ENCODE measurements at places on chromosomes 3 and 15.

DNA sequence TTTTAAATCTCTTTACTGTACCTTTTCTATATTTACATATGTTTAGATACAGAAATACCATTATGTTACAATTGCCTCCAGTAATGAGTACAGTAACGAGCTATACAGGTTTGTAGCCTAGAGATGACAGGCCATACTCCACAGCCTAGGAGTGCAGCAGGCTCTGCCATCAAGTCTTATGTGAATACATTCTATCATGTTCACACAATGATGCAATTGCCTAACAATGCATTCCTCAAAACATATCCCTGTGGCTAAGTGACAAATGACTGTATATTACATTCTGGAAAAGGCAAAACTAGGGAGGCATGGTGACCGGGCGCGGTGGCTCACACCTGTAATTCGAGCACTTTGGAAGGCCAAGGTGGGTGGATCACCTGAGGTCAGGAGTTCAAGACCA is 192.4 kb upstream of the IGF1R start:
- no peak for DNase-seq

- no peak for DNase-seq
Observed at GRCh38 chr3:38738630-38739395, 77.2 kb downstream of the SCN10A start.

DNA sequence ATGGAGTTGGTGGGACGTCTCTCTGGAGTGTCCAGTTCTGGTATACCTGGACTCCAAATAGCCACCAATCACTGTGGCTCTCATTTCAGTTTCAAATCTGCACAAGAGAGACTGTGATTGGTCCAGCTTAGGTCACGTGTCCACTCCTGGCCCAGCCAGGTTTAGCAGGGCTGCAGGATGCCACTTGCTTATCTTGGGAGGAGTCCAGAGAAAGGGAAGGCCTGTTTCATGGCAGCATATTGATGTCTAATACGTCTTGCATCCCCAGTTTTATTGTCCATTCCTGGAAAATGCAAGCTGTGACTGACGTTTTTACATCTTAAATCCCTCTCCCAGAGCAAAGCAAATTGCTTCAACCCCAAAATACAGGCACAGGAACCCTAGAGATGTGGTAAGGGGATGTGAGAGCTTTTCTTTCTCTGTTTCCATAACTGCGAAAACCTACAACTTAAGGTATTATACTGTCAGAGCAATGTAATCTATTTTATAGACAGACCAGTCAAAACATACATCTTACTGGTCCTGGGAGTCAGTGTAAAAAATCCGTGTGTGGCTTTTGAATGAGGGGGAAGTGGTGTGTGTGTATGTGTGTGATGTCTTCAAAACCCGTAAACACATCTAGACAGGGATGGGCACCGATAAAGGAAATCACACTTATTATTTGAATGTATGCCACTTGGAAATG is 274.4 kb downstream of the TLE3 start:
- DNase-seq = no peak

DNA sequence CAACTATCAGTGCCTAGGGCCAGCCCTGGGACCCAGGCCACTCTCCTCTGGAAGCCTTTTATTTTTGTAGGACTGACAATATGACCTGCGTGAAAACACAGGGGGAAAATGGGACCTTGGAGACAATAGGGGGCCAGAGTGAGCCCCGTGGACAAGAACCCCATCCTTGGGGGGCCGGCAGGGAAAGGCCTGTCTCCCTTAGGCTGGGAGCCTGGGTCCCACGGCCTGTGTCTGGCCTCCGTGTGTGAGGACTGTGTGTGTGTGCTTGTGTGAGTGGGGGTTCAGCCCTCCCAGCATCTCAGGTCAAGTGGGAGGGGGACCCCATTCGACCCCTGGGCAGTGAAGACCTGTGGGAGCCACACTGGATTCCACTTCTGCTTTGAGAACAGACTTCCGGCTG is 53.3 kb downstream of the EXOG start:
- DNase-seq = no peak

DNA sequence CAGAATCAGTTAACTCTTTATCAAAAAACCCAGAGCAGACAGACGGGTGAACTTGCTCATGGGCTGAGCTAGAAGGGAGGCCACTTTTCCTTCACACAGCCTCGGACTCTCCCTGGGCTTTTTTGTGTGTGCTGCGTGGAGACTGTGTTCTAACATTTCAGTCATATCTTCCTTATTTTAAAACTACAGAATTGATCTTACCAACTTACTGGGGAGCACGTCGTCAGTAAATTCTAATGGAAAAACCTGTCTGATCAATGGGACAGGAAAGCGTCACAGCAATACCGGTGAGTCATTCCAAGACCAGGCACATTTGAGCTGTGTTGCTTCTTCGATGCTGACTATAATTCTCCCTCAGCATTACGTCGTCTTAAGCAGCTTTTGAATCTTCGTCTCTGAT is 145.1 kb downstream of the LPP start:
- no peak for DNase-seq

- no peak for DNase-seq
Observed at GRCh38 chr3:23162934-23163333, 40.2 kb upstream of the UBE2E2 start.

GRCh38 chr3:42780398-42780797 is 7.3 kb upstream of the CCDC13 start:
- no peak for DNase-seq

DNA sequence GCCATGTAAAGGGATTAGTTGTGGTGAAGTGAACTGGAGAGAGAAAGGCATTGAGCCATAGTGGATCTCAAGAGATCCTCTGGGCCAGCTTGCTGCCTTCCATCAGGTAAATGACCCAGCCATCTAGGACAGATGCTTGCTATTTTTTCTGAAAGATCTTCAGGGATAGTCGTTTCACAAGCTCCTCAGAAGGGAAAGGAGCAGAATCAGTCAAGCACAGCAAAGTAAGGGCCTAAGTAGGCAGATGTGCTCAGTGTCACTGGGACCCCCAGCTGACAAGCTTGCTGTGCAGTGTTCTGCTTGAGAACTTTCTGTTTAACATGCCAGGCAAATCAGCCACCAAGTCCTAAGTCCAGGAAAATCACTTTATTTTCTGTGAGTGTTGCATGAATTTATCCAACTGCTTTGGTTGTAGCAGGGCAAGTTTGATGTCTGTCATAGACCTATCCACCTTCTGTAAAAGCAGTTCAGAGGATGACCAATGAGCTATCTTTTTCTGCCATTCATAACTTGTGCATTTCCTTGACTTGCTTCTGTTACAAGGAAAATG is 319.8 kb downstream of the IL5RA start:
- no peak for DNase-seq

DNA sequence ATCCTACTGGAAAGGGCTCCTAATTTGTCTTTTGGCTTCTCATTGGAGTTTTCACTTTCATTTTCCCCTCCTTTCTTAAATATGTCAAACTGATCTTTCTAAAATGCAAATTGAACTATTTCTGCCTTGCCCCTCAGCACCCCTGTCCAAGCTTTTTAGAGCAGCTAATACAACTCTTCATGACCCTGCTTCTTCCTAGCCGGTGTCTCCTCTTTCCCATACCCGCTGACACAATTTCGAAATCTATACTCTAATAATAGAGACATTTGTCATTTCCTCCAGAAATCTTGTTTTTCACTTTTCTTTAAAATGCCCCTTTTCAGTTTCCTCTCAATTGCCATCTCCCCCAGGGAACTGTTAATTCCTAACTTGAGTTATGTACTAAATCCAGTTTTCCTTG is 2.9 kb upstream of the EPHA3 start:
- DNase-seq = no peak

DNA sequence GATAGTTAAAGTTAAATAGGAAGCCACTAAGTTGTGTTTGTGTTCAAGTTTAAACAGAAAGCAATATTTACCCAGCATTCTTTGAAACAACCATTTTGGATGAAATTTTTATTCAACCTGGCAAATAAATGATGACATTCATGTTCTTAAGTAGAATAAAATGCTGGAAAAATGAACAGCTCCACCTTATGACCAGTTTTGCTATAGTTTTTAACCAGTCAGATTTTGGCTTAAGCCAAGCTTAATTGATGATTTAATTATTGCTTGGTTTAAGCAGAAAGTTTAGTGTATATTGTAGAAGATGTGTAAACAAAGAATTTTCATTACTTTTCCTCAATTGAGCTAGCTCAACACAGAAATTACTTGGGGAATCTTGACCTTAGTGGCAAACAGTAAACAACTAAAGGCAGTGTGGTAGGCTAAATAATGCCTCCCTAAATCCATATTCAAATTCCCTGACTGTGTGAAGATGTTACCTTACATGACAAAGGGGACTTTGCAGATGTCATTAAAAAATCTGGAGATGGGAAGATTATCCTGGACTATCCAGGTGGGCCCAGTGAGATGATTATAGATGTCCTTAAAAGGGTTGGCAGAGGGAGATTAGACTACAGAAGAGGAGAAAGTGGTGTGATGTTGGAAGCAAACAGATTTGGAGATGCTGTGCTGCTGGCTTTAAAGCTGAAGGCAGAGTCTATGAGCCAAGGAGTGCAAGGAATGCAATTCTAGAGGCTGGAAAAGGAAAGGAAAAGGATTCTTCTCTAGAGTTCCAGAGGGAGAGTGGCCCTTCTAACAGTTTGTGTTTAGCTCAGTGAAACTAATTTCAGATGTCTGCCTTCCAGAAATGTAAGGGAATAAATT is 448.6 kb upstream of the GOLIM4 start:
- DNase-seq = no peak

- no peak for DNase-seq
Observed at GRCh38 chr3:133230195-133230594, 169.7 kb upstream of the BFSP2 start.

- no peak for DNase-seq
Observed at GRCh38 chr3:44072601-44073540, 168.8 kb upstream of the TOPAZ1 start.

GRCh38 chr3:159779883-159780282 is 208.8 kb upstream of the IL12A start:
- DNase-seq = no peak

- DNase-seq = no peak
Observed at GRCh38 chr15:63409179-63409578, 27.5 kb upstream of the CA12 start.

Data from right kidney (tissue), 9 donors.